ENCODE measurements at places on chromosomes 7 and 10. TPM values are rescaled to one million over a fixed set of nuclear protein-coding genes. Genes with fewer than 3 reads are reported as not detected.

The SLC29A4 gene
- 0.16 TPM for total RNA-seq

The ADAP1 gene
- total RNA-seq = 117 TPM

DNA sequence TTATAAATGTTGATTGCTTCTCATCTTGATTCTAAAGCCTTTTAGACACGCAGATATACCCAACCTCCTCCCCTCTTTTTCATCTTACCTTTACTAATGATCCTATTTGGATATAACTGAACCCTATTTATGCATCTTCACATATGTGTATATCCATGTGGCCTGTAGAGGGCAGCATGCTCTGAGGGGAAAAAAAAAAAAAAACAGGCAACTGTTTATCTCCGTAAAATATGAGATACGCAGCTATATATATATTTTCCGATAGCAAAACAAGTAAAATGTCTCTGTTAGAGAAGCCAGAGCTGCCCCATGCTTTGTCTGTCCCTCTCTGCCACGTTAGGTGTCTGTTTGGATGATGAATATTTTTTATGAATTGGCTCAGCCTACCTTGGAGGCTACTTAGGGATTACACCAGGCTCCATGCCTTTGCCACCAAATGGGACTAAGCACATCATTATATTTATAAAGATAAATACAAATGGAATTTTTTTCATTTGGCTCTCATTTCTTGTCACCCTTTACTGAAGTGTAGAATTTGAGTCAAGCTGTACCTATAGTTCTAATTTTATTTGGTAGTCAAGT lies 174.8 kb upstream of the FZD1 start:
- peak; percentile 60 for DNase-seq

- no peak for DNase-seq
Measured at GRCh38 chr7:10436302-10436701, 537.4 kb upstream of the PHF14 start.

DNA sequence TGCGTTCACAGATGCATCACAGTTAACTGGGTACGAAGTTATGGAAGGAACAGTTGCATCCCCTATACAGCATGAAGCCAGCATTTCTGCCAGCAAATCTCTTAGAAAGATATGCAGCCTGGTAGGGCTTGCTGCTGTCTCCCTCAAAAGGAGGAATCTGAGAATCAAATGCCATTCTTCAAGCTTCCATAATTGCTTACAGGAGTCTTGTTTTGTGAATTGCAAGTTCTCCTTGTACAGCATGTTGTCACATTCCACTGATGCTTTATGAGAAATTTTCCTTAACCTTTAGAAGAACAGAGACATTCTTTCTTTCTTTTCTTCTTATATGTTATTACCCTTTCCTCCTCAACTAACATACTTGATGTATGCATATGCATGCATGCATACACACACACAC lies 134.6 kb downstream of the CHRM2 start:
- DNase-seq = no peak

DNA sequence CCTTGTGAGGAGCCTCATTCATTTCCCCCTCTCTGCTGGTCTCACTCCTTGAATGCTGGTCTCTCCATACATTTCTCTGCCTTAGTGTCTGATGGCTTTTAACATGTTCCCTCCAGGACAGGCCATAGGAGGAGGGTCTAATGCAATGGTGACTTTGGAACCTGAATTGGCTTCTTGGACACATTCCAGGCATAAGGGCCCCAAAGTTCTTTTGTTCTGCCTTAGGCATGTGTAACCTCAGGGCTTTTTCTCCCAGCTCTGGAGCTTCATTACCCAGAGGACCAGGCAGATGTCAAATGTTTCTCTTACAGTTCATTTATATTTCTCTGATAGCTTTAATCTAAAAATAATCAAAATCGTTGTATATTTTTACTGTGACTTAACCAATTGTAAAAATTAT lies 162.6 kb downstream of the SDK1 start:
- no peak for DNase-seq

- no peak for DNase-seq
Measured at GRCh38 chr10:105025092-105025491, 384.0 kb downstream of the SORCS3 start.
